ENCODE measurements at places on chromosomes 4 and X. TPM values are rescaled to one million over a fixed set of nuclear protein-coding genes. Genes with fewer than 3 reads are reported as not detected.

DNA sequence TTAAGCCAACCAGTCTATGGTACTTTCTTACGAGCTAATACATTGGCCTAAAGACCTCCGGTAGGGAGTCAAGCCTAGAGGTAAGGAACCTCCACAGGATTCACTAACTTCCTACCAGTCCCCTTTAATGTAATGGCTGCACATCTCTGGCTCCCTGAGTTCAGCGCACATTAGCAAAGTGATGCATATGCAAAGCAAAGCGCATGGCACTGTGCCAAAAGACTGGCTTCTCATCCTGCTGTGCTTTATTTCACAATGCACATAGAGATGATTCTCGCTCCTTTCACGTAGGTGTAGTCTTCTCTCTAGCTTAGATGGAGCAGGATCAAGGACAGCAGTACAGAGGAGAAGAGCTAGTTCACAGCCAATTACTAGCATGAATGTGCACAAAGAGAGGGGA lies 14.6 kb upstream of the CLTRN start:
- no peak for DNase-seq

- DNase-seq, result no peak
These were observed 50.0 kb upstream of the TBC1D9 start for GRCh38 chr4:140806163-140806562.

- DNase-seq, result no peak
These were observed 18.0 kb downstream of the LYAR start for GRCh38 chr4:4271912-4272311.

DNA sequence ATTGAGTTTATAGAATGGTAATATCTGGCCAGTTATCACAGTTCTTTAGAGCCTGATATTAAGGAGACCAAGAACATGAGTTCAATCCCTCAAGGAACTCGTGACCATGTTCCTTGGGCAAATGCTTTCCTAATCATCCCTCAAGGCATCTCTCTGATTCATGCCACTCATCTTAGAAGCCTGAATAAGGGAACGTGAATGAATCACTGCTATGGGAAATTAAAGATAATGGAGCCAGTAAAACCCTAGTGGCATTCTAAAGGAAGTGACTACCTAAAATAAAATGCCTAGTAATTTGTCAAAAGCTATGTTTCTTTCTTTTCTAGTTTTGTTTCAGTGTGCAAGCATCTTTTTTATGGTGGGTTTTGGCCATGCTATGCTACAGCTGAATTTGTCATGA lies 1161.3 kb downstream of the C4orf33 start:
- DNase-seq, result no peak

DNA sequence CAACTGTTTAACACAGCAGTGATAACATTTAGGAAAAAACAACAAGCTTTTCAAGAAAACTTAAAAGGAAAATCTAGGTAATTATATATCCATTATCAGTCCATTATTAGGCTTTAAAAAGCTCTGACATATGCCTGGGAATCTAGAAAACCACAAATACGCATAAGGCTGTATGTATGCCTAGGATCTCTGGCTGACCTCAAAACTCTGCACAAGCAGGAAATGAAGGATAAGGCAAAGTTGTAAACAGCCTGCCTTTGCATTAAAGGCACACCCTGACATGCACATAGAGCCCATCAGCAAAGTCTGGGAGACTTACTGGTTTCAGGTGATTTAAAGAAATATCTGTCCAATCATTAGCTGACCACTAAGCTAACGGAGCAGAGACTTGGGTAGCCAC lies 14.0 kb downstream of the TIMP1 start:
- DNase-seq, result no peak

DNA sequence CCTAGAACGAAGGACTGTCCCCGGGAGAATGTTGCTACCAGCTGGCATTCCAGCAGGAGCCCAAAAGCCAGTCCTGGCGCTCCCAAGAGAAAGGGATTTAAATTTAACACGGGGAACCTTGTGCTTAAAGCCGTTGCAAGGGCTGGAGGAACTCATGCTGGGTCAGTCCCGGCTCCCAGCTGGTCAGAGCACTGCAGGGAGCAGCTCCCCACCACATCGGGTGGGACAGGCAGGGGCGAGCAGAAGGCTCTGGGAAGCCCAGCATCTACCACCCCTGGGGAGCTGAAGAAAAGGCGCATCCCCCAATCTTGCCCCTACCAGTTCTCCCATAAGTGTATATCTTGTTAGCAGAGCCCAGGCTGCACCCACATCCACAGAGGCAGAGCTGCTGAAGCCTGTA lies 15.7 kb downstream of the CFAP99 start:
- DNase-seq, result no peak

DNA sequence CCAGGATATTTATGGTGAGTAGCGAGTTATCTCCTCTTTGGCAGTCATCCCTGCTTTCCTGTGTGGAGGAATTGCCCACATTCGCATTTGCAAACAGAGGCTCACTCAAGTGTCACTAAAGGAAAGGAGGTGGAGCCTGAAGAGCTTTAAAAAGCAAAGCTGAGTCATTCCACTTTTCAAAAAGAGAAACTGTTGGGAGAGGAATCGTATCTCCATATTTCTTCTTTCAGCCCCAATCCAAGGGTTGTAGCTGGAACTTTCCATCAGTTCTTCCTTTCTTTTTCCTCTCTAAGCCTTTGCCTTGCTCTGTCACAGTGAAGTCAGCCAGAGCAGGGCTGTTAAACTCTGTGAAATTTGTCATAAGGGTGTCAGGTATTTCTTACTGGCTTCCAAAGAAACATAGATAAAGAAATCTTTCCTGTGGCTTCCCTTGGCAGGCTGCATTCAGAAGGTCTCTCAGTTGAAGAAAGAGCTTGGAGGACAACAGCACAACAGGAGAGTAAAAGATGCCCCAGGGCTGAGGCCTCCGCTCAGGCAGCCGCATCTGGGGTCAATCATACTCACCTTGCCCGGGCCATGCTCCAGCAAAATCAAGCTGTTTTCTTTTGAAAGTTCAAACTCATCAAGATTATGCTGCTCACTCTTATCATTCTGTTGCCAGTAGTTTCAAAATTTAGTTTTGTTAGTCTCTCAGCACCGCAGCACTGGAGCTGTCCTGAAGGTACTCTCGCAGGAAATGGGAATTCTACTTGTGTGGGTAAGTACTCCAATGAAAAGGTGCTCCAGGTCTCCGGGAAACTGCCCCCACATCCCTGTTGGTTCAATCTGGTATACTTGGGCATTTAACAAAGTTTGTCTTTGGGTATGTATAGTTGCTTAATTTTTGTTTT lies at the start of gene EGF:
EGF (plus strand) TSS at position 178 of the 890 bp plus-strand sequence; CDS start at position 631, 453 bp downstream.
- DNase-seq, result no peak

- no peak for DNase-seq
These were observed 28.1 kb downstream of the TBC1D14 start for GRCh38 chr4:6937754-6938153.

DNA sequence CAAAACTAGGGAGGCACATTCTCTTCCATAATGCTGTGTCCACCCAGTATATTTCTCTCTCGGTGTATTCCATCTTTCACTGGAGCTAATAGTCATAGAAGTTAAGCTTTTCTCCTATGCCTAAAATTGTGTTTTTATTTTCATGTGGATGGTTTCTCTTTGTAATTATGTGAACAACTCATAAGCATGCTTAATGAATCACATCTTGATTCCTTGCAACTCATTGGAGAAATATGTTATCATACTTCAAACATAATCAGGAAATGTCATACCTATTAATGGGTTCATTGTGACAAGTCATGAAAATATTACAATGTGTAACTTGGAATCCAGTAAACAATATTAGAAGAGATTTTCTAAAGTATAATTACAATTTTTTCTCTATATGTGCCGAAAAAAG lies 186.3 kb downstream of the SLC7A11 start:
- no peak for DNase-seq

- DNase-seq, result no peak
These were observed 257.5 kb upstream of the ANKRD50 start for GRCh38 chr4:124970011-124970410.

DNA sequence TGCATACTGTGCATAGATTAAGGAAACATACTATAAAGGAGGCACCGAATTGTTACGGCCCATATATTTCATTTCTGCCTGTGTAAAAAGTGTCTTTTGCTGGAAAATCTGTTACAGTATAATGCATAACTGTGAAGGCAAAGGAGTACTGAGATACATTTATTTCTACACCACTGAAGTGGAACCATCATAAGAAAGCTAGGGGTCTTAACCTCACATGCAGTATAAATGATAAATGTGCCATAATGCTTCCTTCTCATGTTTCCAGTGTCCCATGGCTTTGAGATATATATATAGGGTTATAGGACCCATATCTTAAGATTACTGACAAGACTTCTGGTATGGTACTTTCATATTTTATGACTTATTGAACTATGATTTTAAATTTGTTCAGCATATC lies 713.8 kb upstream of the PABPC4L start:
- no peak for DNase-seq

GRCh38 chrX:103362474-103362873 lies 6.2 kb downstream of the TCEAL9 start:
- DNase-seq, result no peak

DNA sequence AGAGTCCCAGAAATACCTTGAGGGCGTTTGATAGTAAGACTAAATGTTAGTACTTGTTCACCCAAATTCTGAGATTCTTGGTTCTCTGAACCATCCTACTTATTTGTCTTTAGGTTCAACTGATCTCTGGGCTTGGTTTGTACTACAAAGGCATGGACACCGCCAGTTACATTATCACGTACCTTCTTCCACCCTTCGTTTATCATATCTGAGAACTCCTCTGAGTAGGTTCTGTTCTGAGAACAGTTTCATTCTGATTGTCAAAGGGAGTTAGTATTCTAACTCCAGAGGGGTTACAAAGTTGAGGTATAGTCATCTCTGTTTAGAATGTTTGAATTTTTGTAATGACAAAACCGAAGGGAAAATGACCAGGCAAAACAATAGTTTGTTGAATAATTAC lies 19.3 kb downstream of the ZFX start:
- DNase-seq, result no peak

DNA sequence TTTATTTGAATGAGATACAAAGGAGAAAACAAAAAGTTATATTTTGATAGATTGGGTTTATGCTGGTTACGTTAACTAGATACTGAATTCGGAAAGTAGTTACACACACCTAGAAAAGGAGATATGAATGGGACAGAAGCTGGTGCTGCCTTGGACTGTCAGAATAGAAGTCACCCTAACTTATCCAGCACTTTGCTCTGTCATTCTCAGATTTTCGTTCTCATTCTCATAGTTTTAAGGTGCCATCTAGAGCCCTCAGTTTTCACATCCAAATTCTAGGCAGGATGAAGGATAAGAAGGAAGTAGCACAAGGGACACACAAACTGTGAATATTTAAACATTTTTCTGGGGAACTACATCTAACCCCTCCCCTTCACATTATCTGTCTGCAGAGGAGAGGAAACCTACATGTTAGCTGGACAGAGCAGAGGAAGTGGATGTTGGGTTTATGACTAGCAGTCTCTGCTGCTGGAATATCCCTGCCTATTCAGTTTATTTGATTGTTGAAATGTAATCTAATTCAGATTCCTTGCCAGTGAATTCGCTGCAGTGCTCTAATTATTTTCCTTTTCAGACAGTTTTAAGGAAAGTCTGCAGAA lies 521.9 kb downstream of the FAT4 start:
- no peak for DNase-seq

GRCh38 chr4:967113-968104 lies 6.0 kb downstream of the DGKQ start:
- no peak for DNase-seq

- no peak for DNase-seq
These were observed 47.8 kb downstream of the HTT-AS start for GRCh38 chr4:3026540-3026939.

DNA sequence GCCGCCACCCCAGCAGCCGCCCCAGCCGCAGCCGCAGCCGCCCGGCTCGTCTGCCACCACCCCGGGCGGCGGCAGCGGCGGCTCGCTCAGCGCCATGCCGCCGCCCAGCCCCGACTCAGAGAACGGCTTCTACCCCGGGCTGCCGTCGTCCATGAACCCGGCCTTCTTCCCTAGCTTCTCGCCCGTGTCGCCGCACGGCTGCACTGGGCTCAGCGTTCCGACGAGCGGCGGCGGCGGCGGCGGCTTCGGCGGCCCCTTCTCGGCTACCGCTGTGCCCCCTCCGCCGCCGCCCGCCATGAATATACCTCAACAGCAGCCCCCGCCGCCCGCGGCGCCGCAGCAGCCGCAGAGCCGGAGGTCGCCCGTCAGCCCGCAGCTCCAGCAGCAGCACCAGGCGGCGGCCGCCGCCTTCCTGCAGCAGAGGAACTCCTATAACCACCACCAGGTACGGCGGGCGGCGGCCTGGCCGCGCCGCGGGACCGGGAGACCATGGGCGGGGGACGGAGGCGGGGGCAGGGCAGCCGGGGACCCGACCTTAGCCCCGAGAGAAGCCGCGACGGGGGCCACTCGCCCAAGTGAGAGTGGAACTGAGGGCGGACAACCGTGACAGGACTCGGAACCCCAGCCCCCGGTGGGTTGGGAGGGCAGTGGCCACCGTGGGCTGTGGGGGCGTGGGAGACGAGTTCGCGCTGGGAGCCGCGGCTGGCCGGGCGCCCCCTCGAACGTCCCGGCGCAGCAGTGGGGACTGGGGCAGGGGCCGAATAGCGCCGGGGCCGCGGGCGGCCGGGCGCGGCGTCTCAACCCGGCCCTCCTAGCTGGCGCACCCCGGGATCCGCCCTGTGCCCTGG lies 1.8 kb downstream of the CPEB2 start:
- peak; percentile 58 for DNase-seq

DNA sequence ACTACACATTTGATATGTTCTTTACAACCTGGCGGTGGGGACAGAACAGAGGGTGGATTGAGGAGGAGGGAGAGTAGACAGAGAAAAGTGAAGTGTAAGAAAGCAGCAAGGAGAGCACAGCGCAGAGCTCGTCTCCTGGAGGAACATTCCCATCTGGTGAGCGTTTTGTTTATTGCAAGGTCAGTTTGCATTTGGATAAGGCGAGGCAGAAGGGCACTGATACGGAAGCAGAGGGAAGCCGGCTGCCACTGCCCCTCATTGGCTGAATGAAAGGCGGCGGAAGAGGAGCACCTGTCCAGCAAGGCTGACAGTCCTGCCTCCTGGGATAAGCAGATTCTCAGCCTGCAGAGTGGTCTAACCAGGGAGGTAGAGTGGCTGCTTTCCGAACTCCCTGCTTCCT lies 83.2 kb downstream of the GPR143 start:
- no peak for DNase-seq

DNA sequence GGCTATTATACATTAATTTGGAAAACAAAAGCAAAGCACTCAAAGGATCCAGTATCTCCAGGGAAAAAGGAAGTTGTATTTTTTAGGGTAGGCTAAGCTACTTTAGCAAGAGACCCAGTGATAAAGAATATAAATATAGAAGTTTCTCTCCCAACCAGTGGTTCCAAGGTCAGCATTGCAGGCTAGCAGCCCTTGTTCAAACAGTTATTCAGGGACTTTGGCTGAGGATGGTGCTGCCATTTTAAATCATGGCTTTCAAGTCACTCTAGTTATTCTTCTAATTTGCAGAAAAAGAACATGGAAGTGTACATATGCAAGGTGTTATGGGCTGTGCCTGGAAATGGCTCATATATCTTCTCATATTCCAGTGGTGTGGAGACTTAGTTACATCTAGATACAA lies 9.3 kb downstream of the SCOC start:
- no peak for DNase-seq

GRCh38 chr4:4766564-4766963 lies 92.9 kb upstream of the MSX1 start:
- DNase-seq, result no peak

- DNase-seq, result no peak
These were observed 395.7 kb downstream of the DTHD1 start for GRCh38 chr4:36677112-36677511.

FREM3 gene
- total RNA-seq, result not detected

PPM1K gene
- total RNA-seq, result 40.8 TPM

TRIM60 gene
- not detected for total RNA-seq

PABPC1L2B gene
- total RNA-seq, result not detected

S100G gene
- not detected for total RNA-seq

LEF1 gene
- total RNA-seq, result 239 TPM

ARSJ gene
- not detected for total RNA-seq

RHOXF2 gene
- total RNA-seq, result not detected

RPS6KA6 gene
- 0.56 TPM for total RNA-seq

USP17L19 gene
- not detected for total RNA-seq
